ENCODE measurements at places on chromosomes 16 and 17.

DNA sequence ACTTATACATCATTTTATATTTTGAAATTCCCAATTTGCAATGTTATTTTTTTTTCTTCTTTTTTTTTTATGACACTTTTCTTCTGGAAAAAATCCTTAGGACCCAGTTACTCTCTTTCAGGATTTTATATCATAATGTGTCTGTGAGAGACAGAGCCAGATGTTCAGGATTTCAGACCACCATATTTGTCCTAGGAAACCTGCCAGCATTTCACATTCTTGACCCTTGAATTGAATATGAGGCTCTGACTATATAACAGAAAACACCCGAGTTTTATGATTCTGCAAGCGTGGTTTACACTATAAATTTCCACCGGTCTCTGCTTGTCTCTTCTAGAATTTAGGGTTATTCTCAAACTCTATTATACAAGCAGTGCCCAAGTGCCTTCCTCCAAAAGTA is 621.0 kb downstream of the WWOX start:
- DNase-seq: no peak

- DNase-seq: no peak
Measured at GRCh38 chr17:40452921-40453378, 9.7 kb downstream of the IGFBP4 start.

DNA sequence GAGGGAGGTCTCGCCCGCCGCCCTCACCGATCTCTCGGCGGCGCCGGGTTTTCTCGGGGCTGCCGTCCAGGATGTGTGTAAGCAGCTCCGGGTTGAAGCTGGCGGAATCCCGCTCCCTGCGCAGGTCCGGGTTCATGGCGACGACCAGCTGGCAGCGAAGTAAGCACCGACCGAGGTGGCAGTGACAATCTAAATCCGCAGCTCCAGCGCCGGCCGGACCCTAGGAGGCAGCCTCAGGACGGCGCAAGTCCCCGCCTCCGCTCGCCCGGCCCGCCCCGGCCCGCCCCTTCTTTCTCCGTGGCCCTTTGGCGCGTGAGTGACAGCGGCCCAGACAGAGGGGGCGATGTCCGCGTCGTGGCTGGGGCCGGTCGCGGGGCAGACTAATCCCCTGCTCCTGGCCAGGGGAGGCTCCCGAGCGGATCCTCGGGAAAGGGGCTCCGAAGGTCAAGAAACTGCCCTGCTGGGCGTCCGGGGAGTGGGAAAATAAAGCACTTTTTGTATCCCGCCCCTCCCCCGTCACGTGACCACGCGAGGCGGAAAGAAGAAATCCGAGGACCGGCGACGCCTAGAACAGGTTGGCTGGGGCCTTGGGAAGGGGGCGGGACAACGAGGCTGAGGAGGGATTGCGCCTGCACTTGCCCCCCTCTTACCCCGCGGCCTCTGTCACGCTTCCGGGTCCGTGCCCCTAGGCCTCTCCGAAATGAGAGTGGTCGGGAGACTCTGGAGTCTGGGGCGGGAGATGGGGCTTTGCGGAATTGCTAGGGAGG is at the start of the genes ACOX1 and TEN1:
TSS of gene ACOX1 (minus strand) at position 229 of the 767 bp plus-strand sequence. CDS start at position 136, 93 bp downstream.
TSS of gene TEN1 (plus strand) at position 303 of the 767 bp plus-strand sequence. CDS start 6,953 bp downstream, outside the sequence.
- DNase-seq: peak; percentile 93

- no peak for DNase-seq
Measured at GRCh38 chr16:21186326-21186691, 25.1 kb downstream of the ZP2 start.

- no peak for DNase-seq
Measured at GRCh38 chr17:29595107-29595942, 2.4 kb downstream of the ANKRD13B start.
